ENCODE measurements at places on chromosomes 2 and 18.

DNA sequence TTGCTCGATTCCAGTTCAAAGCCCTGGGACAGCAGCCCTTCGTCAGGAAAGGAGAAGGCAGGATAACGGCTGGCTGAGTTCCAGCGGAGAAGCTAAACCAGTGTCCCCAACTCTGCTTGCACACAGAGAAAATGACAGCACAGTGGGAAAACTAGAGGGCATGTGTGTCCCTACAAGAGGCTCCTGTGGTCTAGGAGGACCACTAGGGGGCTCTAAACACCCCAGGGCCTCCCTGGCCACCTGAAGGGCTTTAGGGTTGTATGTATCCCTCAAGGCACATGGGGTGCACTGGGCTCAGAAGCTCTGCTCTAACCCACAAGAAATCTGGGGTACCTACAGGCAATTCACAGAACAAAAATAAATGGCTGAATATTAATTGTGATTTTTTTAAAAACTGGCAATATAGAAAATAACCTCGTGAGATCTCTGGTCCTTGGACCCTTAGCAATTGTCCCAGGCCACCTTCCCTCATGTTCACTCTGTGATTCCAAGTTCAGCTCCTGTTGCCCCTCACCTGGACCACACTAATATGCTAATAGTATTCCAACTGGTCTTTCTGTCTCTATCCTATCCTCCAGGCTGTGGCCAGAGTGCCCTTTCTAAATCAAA, 17.5 kb downstream of the STAT1 start:
- no peak for DNase-seq

- no peak for DNase-seq
Measured at GRCh38 chr2:141856215-141856919, 274.4 kb downstream of the LRP1B start.

GRCh38 chr18:73663581-73663980, 484.1 kb downstream of the FBXO15 start:
- DNase-seq, result no peak

- no peak for DNase-seq
Measured at GRCh38 chr18:10792181-10792580, 266.4 kb downstream of the NAPG start.

DNA sequence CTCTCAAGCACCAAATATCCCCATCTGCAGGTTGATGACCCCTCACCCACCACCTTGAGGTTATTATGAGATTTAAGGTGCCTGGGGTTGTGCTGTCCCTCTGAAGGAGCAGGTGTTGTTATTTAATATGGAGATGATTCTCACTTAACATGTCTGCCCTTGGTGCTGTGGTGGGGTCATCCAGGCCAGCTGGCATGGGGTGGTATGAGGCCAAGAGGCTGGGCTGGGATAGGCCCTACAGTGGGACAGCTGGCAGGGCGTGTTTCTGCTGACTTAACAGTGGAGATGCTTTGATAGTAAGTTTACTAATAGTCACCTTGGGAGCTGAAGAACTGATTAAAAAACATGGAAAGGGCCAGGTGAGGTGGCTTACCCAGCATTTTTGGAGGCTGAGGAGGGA, 22.4 kb downstream of the SERPINB12 start:
- DNase-seq, result no peak

GRCh38 chr18:23986600-23987359, 27.8 kb upstream of the TTC39C start:
- no peak for DNase-seq

- DNase-seq, result no peak
Measured at GRCh38 chr2:14866736-14867352, 234.3 kb downstream of the LRATD1 start.

DNA sequence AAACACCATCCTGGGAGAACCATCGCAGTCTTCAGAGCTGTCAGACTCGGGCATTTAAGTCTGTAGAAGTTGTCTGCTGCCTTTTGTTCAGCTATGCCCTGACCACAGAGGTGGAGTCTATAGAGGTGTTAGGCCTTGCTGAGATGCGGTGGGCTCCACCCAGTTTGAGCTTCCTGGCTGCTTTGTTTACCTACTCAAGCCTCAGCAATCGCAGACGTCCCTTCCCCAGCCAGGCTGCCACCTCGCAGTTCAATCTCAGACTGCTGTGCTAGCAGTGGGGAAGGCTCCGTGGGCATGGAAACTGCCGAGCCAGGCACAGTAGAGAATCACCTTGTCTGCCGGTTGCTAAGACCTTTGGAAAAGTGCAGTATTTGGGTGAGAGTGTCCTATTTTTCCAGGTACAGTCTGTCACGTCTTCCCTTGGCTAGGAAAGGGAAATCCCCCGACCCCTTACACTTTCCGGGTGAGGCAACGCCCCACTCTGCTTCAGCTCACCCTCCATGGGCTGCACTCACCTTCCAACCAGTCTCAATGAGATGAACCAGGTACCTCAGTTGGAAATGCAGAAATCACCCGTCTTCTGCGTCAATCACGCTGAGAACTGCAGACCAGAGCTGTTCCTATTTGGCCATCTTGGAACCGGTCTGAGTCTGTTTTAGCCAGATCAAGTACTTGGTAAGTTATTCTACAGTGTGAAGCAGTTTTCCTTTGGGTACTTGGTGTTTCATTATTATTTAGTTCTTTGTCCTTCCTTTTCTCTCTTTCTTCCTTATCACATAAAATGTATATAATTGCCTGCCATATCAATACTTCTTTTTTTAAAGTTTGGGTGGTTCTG, 71.5 kb downstream of the CDC42EP3 start:
- DNase-seq, result no peak

DNA sequence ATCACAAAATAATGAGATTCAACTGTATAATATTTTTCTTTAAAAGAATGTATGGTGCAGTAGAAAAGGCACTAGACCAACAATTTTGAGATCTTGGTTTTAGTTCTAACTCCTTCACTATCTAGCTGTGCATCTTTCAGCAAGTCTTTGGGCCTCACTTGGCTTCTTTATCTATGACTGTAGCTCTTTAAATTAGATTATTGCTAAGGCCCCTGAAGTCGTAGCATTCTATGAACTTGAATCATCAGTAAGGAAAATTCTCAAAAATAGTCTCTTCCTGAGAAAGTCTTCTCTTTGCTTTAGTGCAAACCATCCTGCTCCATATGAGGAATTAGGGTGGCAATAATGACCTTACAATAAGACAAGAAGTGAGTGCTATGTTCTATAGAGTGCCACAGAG, 140.4 kb downstream of the FTCDNL1 start:
- no peak for DNase-seq

GRCh38 chr2:233430651-233431050, 76.4 kb downstream of the DGKD start:
- DNase-seq, result no peak

DNA sequence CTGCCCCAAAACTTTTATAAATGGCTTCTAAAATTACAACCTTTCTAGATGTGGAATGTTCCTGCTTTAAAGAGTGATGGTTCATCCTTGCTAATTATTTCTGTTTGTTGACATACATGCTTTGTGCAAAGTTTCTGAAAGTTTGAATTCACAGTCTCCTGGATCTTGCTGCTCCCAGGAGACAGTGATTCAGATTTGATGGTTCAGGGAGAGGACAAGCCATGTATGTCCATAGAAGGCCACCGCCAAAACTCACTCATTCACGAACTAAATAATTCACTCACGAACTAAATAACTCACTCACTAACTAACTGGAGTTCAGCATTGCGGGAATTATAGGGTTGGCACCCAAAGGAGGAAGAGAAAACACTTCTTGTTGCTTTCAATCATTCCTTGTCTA, 416.5 kb upstream of the ZEB2 start:
- no peak for DNase-seq

GRCh38 chr2:41377837-41378236, 670.0 kb upstream of the PKDCC start:
- DNase-seq, result no peak

GRCh38 chr2:96924775-96925747, 55.2 kb upstream of the SEMA4C start:
- DNase-seq, result no peak

GRCh38 chr2:120258196-120258595, 5.5 kb downstream of the RALB start:
- DNase-seq, result no peak

GRCh38 chr2:172986040-172986439, 89.6 kb upstream of the MAP3K20 start:
- DNase-seq, result no peak

DNA sequence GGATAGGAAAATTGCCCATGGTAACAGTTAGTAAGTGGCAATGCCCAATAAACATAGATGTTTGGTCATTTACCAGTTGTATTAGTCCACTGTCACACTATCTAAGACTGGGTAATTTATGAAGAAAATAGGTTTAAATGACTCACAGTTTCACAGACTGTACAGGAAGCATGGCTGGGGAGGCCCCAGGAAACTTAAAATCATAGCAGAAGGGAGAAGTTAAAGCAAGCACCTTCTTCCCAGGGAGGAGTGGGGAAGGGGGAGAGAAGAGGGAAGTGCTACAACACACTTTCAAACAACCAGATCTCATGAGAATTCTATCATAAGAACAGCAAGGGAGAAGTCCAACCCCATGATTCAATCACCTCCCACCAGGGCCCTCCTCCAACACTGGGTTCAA, 23.4 kb downstream of the NR4A2 start:
- DNase-seq, result no peak

DNA sequence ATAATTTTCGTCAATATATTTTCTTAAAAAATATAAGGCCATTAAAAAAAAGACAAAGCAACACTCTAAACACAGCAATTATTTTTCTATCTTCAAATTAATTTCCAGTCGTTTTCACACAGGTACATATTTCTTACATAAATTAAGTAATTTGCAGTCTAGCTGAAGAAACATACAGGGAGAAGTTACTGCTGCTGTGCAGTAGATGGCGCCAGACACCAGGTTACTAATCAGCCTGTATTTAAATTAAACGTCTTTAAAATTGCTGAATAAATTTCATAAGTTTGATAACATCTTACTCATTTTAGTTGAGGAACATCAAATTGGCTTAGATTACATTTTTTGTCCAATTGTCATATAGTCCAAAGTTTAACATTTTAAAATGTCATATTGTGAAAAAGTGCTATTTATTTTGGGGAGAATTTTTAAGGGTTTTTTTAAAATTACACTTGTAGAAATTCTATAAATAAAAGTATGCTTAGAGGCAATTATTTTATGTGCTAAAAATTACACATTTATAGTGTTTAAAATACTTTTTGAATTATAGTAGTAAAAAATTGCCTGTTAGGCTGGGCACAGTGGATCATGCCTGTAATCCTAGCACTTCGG, 88.4 kb downstream of the PMAIP1 start:
- DNase-seq, result no peak

DNA sequence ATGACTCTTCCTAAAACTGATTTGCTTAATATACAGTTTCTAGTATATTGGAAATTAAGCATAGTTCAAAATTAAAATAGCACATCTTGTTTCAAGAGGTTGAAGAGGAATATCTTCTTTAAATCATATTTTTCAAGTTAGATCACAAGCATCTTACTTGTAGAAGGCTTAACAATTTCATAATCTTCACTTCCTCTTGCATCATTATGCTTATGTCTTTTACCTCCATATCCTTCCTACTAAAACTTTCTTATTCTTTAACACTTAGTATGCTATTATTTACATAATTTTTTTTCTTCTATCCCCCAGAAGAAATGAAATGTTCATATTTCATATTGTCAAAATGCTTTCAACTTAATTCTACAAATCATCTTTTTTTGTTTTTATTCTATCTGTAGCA, 1354.9 kb upstream of the TMEFF2 start:
- no peak for DNase-seq

- no peak for DNase-seq
Measured at GRCh38 chr2:10787176-10787968, 25.2 kb downstream of the PDIA6 start.

DNA sequence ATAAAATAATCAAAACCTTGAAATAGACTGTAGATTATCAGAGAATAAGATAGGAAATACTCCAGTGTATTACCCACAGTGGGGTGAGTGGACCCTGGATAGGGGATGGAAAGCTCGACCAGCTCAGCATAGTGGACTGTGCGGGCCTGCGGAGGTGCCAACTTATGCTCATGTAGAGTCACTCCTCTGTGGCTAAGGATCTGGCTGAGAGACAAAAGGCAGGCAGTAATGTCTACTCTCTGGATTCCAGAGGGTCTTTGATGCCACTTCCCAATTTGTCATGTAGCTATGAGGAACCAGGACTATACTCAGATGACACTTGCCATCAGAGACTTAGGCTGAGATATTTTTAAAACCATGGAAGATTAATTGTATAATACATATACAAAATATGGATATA, 101.9 kb upstream of the MCFD2 start:
- no peak for DNase-seq

GRCh38 chr2:171529914-171530313, 7.6 kb downstream of the CYBRD1 start:
- DNase-seq, result no peak

DNA sequence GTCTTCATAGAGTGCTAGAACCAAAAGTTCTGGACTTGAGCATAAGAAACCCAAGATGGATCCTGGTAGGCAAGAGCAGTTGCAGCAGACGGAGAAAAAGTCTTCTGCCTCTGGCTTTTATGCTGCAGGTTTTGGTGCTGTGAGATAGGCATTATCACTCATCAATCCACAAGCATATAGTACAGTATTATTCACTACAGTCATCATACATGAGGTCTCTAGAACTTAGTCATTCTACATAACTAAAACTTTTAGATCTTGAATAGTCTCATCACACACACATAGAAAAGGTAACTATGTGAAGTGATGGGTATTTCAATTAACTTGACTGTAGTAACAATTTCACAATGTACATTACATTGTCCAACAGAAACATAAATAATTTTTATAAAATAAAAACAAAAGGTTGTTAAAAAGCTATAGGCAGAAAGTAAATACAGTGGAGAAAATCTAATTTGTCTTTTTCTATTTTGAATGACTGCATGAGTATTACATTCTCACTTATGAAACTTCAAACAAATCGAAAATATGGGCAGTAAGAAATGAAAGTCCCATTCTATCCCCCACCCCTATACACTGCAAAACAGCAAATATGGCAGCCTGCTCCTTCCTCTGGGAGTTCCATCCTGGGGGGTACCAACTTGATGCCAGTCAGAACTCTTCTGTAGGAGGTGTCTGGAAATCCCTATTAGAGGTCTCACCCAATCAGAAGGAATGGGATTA, 534.3 kb upstream of the ACVR2A start:
- no peak for DNase-seq

DNA sequence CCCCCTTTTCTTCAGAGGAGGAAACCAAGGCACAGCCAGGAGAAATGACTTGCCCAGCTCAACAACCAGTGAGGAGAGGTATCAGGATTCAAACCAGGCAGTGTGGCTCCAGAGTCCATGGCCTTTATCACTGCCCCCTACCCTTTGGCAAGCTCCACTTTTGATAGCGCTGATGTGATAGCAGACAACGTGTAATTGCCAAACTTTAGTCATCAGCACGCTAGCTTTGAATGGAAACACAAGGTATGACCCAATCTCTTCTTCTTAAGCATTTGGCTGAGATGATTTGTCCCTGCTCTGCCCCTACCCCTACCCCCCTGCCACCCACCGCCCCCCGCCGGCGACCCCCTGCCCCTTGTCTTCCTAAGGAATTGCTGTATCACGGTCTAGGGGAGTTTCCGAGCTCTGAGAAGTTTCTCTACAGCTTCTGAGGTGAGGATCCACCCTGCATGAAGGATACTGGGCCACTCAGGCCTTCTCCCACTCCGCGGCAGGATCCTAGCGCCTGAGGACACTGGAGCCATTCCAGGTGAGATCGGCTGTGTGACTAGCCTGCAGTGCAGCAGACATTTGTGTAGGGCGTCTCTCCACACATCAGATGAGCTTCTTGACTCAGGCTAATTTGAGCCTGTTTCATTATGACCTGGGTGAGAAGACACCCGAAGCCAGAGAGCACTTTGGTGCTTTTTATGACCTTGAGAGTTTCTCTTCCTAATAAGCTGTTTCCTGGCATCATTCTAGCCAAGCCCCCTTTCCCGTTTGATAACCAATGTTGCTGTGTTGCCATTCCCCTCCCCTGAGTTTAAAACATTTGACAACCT, 75.1 kb upstream of the MAP4K4 start:
- DNase-seq, result no peak

All from T1000 (cell line).